Stimulated activated CD4-positive, alpha-beta T cell treated with anti-CD3 and anti-CD28 coated beads, Interleukin-12 subunit alpha, Interleukin-12 subunit beta, amount 100 ng/mL, for 4 hours (primary cell): ENCODE measurements at places on chromosomes 16 and 17.
A peak's percentile ranks its signal among the peaks of the same experiment; 100 is the strongest.

- DNase-seq = no peak
These were observed 20.7 kb downstream of the DNAH9 start for GRCh38 chr17:11618861-11619566.

DNA sequence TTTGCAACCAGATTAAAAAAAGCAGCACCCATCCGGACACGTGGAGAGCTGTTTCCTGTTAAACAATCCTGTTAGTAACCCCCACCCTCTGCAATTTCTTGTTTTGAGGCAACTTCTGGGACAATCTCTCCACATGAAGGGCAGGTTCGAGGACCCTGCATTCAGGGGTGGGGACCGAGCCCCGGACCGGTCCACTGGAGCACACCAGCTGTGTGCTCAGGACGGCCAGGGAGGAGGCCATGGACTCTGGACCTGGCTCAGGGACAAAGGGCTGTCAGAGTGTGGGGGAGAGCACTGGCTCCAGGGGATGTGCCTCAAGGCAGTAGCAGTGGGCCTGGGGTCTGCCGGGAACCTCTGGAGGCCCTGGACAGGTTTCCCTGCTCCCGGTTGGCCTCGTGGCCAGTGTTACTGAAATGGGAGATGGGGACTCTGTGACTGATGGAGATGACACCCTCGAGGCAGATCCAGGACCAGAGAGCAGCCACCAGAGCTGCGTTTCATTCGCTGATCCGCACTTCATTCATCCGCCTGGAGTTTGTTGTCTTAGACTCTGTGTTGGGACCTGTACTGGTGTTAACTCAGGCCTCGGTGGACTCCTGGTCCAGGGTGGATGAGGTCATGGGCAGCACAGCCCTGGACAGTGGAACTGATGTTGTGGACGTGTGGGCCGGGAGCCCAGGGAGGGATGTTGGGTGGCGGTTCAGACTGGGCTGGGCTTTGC, 2.9 kb upstream of the CPNE7 start:
- DNase-seq = no peak

DNA sequence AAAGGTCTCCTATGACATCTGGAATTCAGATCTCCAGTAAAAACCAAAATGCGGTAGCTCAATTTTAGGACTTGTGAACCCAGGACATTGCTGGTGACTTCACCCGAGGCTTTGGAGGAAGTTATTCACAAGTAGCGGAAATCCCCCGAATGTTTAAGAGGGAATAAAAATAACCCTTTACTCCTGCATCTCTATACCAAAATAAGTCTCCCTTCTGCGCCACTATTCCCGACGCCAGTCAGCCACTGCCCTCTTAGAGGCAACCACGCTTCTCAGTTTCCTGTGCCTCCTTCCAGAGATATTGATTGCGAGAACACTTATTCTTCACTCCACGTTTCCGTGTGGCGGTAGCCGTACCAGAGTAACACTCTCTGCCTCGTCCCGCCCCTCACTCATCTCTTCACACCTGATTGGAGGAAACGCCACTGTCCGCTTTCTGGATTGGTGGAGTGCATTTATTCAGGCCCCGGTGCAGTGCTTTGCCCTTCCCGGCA, 27.4 kb downstream of the EMP2 start:
- DNase-seq = peak; percentile 30

- DNase-seq = no peak
These were observed 17.1 kb downstream of the TSPOAP1 start for GRCh38 chr17:58311429-58311894.

- no peak for DNase-seq
These were observed 1.2 kb downstream of the RPS15A start for GRCh38 chr16:18788828-18789514.

GRCh38 chr16:51940183-51940582, 606.8 kb downstream of the TOX3 start:
- no peak for DNase-seq

GRCh38 chr17:39416141-39416540, 14.7 kb upstream of the FBXL20 start:
- DNase-seq = no peak

DNA sequence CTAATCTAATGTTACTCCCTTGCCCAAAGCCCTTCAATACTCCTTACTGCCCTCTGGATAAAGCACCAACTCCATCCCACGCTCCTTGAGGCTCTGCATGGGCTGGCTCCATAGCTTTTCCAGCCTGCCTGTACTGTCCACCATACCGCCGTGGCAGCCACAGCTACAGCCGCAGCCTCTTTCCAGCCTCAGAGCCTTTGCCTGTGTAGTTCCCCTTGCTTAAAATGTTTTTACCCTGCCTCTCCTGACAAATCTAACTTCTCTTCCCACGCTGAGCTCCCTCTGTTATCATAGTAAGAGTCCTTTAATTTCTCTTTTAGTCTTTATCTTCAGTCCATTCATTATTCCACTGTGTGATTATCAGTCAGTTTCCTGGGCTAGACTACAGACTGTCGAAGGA, 22.0 kb downstream of the TEX14 start:
- no peak for DNase-seq

GRCh38 chr17:10474536-10474935, 5.2 kb upstream of the MYH4 start:
- no peak for DNase-seq

GRCh38 chr16:8722025-8722348, 47.6 kb downstream of the ABAT start:
- DNase-seq = no peak

DNA sequence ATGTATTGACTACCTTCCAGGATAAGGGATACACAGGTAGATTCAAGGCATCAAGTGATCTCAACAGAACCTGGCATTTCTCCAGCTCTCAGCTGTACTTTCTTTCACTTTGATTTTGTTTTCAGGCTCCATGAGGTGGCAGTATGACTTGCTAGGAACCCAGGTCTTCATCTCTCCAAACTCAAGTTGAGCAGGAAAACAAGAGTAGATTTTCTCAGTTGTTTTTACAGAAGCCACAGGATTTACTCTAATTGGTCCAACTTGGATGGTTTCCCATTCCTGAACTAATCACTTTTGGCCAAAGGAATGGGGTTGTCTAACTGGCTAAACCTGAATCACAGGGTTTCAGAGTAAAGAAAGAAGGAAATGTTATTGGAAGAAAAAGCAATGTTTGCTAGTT, 146.6 kb downstream of the TRIM37 start:
- DNase-seq = no peak

DNA sequence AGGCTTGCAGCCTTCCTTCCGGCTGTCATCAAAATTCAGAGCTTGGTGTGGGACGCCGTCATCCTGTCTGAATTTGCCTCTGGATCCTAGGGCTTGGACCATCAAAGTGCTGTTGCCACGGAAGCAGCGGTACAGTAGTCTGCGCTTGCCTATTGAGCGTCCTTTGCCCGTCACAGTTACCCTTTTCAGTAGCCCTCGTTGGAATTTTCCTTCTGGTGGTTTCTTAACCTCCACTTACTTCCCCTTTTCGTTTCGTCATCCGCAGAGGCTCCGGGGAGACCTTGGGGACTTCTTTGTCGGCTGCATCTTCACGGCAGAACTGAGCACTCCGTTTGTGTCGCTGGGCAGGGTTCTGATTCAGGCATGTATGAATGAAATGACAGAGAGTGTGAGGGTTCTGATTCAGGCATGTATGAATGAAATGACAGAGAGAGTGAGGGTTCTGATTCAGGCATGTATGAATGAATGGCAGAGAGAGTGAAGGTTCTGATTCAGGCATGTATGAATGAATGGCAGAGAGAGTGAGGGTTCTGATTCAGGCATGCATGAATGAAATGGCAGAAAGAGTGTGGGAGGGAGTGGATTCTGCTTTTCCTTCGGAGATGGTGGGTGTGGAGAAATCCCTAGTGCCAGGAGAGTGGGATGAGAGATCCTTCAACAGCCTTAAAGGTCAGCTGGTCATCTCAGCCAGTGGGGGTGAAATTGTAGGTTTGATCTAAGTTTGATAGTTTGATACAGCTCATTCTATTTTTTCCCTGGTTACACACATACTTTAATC, 8.0 kb downstream of the TLCD3A start:
- peak; percentile 21 for DNase-seq

- no peak for DNase-seq
These were observed at the start of gene ADAP2 for GRCh38 chr17:30921544-30922196. TSS of gene ADAP2 (plus strand) at chr17:30921945. CDS start at chr17:30922015, 70 bp downstream.

- no peak for DNase-seq
These were observed 4.0 kb upstream of the MMP25 start for GRCh38 chr16:3042376-3042775.

DNA sequence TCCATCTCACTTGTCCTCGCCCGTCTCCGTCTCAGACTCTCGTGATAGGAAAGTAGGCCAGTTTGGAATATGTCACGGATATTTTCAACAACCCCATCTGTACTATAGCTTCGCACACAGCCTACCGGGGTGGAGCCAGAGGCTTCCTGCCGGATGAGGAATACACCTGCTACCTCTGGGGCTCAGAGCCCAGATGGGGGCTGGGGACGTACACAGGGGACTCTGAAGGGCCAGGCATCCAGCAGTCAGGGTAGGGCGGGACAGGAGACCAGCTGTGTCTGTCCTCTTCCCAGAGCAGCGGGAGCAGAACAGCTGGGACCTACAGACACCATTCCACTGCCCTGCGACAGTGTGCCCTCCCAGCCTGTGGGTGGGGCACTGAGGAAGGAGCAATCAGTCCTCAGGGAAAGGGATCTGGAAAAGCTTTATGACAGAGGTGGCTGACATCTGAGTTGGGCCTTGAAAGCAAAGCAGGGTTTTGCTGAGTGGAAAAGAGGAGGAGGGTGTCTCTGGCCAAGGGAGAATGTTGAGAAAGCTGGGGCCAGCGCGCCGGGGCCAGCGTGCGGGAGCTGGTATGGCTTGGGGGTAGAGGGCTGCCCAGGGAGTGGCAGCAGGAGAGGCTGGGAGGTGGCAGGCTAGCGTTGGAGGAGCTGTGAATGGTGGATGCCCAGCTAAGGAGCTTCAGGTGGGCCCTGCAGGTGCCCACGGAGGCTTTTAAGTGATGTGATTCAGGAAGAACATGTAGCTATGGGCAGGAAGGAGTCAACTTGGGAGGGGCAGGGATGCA, 11.5 kb upstream of the SRCIN1 start:
- no peak for DNase-seq

DNA sequence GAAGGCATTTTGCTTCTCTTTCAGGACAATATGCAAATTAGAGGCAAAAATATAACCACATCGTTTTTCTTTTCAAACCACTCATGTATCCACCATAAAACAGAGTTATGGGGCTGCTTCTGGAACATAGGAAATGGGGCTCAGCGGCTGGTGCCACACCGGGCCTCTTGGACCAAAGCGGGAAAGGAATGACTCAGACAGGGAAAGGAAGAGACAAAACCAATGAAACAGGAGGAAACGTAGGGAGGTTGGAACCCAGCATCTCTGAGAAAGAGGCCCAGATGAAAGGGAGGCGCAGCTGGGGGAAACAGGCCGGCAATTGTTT, 28.5 kb downstream of the CUEDC1 start:
- DNase-seq = no peak

DNA sequence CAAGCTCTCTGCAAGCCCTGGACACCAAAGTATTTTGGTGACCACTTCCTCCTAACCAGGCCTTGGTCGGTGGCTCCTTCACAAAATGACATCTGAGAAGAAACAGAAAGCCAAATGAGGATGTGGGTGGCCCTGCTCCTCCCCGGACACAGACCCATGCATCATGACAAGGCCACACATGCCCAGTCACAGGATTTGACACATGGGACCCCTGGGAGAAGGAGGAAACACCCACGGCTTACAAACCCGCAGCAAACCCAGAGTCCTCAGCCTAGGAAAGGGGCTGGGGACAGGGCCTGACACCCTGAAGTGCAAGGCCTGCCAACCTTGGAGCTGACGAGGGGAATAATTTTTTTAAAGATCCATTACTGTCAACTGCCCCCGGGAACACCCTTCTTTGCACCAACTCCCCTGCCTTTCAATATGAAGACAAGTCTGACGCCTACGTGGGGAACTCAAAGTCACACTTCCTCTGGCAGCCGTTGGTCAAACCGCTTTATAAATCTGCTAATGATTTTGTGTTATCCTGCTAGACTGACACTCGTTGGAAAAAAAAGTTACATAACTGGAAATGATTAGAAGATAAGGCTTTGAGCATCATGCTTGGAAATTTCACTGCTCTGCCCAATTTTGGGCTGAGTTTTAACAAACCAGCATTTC, 41.3 kb downstream of the GAS7 start:
- DNase-seq = no peak

GRCh38 chr16:28623172-28623711, 13.4 kb upstream of the SULT1A1 start:
- DNase-seq = peak; percentile 67

DNA sequence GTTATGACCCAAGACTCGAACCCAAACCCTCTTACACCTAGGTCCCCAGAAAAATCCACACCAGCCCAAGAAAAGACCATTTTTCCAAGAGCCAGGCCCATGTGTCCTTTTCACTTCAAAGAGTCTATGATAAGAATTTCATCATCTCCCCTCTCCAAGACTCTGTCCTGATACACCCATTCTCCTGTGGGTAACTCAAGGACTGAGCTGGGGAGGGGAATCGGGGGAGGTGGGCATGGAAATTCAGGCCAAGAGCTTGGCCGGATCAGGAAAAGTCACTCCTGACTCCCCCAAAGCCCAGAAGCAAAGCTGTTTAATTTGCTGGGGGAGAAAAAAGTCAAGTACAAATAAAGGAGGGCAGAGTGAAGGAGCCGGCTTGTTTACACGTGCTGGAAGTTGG, 3.7 kb downstream of the ACLY start:
- no peak for DNase-seq

DNA sequence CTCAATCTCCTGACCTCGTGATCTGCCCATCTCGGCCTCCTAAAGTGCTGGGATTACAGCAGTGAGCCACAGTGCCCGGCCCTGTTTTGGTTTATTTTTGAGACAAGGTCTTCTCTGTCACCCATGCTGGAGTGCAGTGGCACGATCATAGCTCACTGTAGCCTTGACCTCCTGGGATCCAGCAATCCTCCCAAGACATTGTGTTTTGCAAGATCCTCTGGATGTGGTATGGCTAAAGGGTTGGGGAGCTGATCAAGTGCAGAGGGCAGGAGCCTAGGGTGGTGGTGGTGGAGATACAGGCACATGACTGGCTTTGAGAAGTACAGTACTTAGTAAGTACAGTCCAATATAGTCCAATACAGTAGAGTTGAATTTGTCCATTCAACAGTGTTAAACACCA, 16.6 kb upstream of the TNS4 start:
- DNase-seq = no peak

DNA sequence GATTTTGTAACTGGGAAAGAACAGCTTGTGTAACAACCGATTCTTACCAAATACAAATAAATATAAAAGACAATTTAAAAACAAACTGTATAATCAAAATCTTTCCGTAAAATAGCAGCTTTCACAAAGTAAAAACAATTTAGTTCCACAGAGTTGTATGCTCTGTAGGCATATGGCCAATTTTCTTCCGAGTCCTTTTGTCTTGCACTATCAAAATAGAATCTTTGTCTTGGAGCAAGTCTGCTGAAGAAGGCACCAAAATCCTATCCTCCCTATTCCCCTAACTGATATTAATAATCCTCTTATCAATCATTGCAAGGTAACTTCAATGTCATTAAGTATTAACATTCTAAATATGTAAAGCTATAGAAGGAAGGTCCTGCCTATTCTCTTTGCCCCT, 7.6 kb downstream of the THUMPD1 start:
- no peak for DNase-seq

DNA sequence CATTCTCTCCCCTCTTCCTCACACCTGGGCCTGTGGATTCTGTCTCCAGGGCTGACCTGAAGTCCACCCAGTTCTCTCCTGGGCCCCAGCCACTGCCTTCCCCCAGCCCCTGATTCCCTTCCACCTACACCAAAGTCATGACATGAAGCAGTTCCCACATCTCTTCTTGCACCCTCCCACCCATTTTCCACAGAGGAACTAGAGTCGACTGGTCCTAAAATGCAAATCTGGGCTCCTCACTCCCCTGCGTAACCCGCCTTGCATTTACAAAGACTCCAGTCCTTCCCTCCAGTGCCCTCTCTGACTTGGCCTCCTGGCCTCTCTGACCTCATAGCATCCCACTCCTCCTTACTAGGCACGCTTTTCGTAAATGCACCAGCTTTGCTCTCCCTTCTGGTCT, 14.8 kb downstream of the COX6A2 start:
- DNase-seq = no peak
